DMS79 (cell line): ENCODE measurements at places on chromosomes 5 and 9.

GRCh38 chr5:175646251-175646650, 11.6 kb upstream of the HRH2 start:
- DNase-seq = no peak

- DNase-seq = no peak
Observed at GRCh38 chr9:130480673-130481072, 35.9 kb downstream of the ASS1 start.

DNA sequence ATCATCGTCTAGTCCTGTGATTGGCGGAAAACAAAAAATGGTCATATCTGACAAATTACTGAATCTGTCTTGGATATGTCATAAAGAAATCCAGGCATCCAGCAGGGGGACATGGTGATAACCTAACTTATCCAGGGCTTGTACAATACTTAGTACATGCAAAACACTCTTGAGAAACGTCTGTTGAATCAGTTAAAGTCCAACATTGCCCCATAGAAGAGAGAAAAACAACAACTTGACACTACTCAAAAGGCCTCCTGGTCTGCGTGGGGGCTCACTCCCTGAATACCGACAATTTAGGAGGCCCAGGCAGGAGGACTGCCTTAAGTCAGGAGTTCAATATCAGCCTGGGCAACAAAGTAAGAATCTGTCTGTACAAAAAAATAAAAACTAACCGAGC, 217.5 kb downstream of the DCP2 start:
- no peak for DNase-seq

- DNase-seq = no peak
Observed at GRCh38 chr5:77797136-77797535, 21.0 kb upstream of the TBCA start.

DNA sequence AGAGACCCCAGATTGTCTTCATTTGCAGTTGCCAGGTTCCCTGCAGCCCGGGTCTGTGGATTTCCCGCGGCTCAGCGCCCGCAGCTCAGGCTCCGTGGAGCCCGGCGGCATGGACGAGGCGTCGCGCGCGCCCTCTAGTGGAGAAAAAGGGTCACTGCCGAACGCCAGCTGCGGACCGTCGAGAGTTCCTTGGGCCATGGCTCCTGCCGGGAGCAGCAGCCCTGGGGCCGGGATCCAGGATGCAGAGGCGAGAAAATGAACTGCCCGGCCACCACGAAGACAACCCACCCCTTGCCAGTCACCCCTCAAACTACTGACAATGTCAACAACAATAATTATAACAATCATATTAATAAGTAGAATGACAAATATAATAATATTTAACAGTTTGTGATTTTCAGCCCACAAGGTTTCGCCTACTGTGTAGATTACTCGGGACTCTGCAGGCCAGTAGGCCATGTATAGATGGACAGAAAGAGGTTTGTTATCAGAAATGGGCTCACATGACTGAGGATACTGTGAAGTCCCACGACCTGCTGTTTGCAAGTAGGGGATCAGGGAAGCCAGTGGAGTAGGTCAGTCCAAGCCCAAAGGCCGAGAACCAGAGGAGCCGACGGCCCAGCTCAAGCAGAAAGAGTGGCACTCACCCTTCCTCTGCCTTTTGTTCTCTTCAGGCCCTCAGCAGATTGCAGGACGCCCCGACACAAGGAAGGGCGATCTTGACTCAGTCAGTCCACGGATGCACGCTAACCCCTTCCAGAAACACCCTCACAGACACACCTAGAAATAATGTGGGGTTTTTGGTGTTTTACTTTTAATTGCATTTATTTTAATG, 43.1 kb downstream of the BOD1 start:
- DNase-seq = no peak

DNA sequence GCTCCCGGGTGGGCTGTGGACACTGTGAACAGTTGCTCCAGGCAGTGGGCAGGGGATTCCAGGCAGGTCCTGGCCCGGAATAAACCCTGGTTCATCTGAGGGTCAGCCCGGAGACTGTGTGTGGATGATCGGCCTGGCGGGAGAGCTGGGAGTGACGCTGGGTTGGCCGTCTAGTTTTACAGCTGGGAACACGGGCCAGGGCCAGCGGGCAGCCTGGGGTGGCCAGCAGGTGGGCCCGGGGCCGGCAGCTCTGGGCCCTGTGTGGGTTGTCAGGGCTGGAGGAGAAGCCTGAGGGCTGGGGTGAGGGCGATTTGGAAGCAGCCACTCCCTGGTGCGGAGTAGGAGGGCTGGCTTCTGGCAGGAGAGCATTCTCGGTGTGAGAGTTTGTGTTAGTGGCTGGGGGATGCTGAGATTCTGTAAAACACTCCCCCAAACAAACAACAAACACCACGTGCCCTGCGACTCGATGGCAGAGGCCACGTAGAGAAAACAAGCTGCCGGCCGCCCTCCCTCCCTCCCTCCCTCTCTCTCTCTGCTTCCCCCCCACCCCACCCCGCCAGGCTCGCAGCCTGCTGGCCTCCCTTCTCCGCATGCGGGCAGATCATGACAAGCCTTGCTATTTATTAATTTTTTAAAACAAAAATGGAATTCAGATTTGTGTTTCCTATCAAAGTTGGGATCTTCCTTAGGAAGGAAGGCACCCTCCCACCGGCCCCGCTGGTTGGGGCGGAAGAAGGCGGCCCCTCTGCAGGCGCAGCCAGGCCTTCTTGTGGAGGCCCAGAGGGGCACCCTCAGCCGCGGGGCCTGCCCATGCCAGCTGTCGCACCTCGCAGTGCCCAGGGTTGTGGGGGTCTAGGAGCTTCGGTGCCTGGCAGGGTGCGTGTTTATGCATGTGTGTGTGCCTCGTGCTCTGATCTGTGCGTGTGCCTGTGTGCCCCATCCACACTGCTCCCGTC, 49.5 kb downstream of the RXRA start:
- DNase-seq = no peak

DNA sequence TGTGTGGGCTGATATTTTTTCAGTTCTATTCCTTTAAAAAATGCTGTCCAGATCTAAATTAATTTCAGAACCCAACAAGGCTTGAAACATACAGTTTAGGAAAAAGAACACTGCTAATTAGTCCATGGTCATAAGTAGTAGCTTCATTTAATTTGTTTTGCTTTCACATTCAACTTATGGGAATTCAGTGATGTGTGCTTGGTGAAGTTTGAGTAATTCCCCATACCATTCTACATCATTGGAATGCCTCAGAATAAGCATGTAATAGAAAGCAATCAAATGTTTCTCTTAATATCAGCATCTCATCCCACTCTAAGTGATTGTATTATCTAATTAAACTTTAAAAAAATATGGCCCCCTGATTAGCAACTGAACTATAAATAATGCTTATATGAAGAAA, 2.7 kb downstream of the CNTLN start:
- no peak for DNase-seq

DNA sequence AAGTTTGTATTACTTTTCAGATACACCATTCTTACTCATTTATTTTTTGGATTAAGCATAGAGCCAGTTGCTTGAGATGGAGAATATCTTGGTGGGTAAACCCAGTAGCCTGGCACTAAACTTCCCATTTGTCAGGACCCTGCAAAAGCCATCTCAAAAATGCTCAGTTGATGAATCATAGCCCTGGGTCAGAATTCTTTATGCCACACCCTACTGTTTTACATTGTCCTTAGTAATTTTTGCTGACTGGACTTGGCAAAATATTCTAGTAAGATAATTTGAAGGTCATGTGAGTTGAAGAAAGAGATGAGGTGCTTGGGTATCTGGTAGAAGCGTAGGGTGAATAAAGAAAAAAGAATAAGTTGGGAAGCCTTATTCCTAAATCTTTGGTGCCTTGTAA, 50.7 kb downstream of the C7 start:
- no peak for DNase-seq
